Glutamatergic neuron (in vitro differentiated cells): ENCODE measurements at places on chromosomes 13 and 19.

DNA sequence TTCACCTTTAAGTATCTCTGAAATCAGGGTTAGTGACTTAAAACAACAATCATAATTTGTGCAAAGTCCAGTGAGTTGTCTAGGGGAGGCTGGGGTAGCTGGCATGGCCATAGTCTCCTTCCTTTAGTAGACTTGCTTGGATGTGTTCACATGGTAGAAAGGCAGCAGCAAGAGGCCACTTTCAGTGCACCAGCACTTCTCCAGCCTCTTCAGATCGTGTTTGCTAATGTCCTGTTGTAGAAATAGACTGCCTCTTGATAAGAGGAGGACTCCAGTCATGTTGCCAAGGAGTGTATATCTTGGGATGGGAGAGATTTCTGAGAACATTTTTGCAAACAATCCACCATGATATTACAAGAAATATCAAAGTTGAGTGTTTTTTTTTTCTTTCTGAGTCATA lies 22.9 kb downstream of the WDFY2 start:
- peaks cover 2% of the 10 kb centered on the region for H3K27me3 ChIP-seq
- H3K4me1 ChIP-seq, result peaks cover 35% of the 10 kb centered on the region
- no peaks in the 10 kb centered on the region for H3K36me3 ChIP-seq
- H3K27ac ChIP-seq, result no peak overlapping the region

DNA sequence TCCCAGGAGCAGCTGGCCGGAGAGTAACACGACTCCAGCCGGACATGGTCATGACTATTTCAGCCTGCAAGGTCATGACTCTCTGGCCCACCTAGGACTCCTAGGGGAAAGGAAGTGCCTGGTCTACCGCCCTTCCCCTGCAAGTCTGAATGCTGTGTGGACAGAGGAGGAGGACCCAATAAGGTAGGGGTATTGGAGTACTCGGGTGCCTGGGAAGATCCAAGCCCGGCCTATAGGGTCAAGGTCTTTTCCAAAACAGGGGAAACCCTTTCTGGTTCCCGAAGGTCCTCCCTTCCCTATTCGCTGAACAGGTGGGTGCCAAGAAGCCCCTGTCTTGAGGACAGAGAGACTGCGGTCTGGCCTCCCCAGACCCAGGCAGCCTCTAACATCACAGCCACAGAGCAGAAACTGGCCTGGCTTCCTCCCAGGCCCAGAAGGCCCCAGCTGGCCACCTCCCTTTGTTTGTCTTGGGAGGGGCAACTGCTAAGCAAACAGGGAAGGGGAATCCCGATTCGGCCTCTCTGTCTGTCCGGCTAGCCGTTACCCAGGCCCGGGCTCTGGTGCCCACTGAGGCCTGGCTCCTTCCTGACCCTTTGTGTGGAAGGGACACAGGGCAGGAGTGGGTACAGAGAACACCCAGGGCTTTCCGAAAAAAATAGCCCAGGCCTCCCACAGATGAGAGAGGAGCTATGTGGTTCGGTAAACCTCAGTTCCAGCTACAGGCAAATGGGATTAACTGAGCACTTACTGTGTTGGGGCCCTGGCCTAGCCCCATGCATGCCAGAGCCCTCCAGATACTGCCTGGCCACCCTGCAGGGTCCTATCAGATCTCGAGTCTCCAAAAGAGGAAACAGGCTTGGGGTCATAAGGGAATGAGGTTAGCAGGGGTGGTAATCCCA lies 5.2 kb upstream of the GRAMD1A start:
- peaks cover 9% of the 10 kb centered on the region for H3K27me3 ChIP-seq
- no peak for DNase-seq
- no peak overlapping the region for H3K4me3 ChIP-seq
- H3K4me1 ChIP-seq, result peaks cover 7% of the 10 kb centered on the region
- H3K36me3 ChIP-seq, result no peaks in the 10 kb centered on the region
- no peak overlapping the region for H3K27ac ChIP-seq

DNA sequence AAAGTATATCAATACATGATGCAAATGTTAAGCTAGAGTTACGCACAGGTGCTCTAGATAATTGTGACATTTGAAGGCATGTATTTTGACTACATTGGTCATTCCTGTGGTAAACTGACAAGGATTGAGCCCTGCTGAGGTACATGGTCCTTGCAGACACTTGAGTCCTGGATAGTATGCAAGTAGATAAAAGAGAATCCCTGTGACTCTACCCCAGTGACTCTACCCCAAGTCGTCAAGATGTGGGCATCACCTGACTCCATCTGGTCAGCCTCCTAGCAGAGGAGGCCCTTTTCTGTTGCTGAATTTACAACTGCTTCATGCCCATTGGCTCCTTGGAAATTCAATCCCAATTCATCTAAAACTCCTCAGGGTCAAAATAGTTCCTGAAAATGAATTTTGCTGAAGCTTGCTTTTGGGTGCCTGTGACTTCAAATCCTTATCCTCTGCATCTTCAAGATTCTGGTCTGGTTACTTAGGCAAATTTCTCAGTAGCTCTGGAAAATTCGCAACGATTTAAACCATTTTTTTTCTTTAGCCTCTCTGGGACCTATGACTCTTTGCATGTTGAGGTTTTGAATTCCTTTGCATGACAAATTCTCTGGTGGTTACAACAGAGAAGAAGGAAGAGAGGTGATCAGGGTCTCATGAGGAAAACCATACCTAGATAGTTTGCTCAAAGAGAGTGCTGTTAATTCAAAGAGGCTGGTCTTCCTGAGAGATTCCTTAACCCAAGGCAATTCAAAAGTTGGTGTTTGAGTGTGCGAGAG lies 422.1 kb downstream of the FGF9 start:
- DNase-seq, result no peak
- no peaks in the 10 kb centered on the region for H3K27me3 ChIP-seq
- no peaks in the 10 kb centered on the region for H3K36me3 ChIP-seq
- H3K4me3 ChIP-seq, result no peak overlapping the region
- no peaks in the 10 kb centered on the region for H3K4me1 ChIP-seq
- H3K27ac ChIP-seq, result no peak overlapping the region

- no peak overlapping the region for H3K4me3 ChIP-seq
- H3K27me3 ChIP-seq, result peaks cover 14% of the 10 kb centered on the region
- H3K4me1 ChIP-seq, result peaks cover 23% of the 10 kb centered on the region
- no peaks in the 10 kb centered on the region for H3K36me3 ChIP-seq
- H3K27ac ChIP-seq, result no peak overlapping the region
- no peak for DNase-seq
Observed at GRCh38 chr13:31038834-31039552, 106.5 kb downstream of the TEX26 start.

- H3K4me3 ChIP-seq, result no peak overlapping the region
- peaks cover 2% of the 10 kb centered on the region for H3K27me3 ChIP-seq
- DNase-seq, result no peak
- no peak overlapping the region for H3K27ac ChIP-seq
Observed at GRCh38 chr13:39186205-39186875, 148.1 kb downstream of the NHLRC3 start.
